ENCODE measurements at places on chromosomes 3 and 15.

DNA sequence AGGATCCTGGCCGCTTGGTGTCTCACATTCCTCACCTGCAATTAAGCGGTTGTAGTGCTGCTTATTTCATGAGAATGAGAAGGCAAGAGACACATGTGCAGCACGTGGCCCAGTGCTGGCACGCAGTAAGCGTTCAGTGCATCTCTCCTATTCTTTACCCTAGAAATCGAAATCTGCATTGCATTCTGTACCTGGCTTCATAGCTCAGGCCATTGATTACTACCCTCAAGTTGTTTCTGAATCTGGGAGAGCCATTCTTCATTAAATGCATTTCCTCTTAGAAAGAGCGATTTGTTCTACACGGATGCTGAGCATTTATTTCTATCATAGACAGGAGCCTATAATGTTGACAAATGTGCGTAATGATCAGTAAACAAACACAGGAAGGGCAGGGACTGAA, 168.9 kb downstream of the MAGI1 start:
- DNase-seq, result no peak

- no peak for DNase-seq
Measured at GRCh38 chr3:119880966-119881365, 99.1 kb downstream of the NR1I2 start.

DNA sequence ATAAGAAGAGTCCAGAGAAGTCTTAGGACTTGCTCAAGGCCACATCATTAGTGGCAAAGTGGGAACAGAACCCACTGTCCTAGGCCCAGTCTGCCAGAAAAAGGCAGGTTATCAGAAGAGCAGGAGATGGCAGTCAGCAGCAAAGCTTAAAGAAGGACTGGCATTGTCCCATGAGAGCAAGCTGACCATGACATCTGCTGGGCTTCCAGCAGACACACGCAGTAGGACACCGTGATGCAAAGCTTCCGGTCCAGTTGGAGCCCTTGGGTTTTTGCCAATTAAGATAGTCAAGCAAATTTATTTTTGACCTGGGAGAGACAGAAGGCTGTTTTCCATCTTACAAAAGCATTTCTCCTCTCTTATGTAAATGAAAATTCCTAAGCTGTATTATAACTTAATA, 42.1 kb downstream of the ZBTB38 start:
- no peak for DNase-seq

DNA sequence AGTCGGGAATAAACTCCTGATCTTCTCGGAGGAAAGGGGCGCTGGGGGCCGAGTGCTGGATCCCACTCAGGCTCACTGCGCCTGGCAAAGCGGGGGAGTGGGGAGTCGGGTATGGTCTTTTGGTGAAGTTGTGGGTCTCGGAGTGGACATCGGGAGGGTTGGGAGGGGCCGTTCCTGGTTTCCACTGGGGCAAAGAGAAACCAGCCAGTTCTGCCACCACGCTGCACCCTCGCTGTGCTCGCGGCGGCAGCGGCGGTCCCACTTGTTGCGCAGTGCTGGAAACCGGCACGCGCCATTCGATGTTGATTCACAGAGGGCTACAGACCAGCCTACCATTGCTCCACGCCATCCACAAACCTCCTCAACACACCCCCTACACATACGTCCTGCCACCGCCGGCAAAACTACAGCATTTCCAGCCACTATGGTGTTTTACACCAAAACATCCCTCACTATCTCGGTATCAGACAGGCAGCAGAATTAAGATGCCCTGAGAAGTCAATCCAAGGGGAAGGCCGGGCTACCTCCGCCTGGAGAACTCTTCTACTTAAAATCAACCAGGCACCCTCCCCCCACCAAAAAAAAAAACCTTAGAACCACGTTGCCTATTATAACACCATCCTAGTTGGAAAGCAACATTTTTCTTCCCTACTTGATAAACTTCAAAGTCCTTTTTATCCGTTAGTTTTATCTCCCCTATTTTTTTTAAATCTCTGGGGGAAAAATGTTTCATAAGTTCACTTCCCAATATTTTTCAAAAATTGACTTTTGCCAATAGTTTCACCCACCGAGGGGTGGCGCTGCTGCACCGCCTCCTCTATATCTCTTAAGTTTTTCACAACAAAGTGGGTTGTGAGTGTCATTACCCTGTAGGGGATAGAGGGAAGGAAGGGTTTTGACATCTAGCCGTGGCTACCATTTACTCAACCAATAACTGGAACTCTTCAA, 3.6 kb downstream of the BCL6 start:
- peak; percentile 49 for DNase-seq

DNA sequence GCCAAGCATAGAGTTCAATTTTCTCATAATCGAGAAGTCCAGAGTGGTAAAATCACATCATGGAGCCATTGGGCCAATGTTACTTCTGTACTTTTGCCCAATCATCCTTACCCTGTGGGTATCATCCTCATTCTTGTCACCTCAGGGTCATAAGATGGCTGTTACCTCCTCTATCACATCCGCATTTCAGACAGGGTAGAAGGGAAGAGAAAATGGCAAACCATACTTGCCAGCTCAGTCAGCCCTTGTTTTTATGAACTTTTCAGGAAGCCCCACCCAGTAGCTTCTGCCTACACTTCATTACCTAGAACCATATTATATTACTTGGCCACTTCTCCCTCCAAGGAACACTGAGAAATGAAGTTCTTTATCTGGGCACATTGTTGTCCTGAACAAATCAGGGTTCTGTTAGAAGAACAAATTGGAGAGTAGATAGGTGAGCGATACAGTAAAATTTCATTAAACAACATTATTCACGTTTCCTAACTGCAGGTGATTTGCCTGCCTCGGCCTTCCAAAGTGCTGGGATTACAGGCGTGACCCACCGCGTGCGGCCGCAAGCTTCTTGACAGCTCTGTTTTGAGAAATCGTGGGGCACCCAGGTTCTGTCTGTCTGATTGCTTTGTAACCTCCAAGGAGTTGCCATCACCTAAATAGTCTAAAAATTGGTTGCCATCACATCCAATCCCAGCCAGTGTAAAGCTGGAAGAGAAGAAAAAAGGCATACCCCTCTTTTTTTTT, 34.5 kb upstream of the RPN1 start:
- no peak for DNase-seq

DNA sequence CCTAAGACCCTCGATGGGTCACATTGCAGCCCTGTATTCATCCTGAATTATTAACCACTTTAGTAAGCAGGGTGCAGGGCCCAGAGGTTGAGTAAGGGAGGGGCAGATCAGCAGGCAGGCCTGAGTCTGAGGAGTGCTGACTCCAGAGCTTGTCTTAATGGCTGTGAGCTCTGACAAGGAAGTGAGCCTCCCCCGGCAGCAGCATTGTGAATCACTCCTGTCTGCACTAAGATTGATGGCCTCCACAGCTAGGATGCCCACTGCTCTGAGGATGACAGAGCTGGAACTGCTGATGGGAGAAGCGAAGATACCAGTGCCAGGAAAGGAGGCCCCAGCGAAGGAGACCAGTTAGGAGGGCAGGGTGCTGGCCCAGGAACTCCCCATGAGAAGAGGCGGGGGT, 46.5 kb upstream of the CCDC174 start:
- peak; percentile 53 for DNase-seq

DNA sequence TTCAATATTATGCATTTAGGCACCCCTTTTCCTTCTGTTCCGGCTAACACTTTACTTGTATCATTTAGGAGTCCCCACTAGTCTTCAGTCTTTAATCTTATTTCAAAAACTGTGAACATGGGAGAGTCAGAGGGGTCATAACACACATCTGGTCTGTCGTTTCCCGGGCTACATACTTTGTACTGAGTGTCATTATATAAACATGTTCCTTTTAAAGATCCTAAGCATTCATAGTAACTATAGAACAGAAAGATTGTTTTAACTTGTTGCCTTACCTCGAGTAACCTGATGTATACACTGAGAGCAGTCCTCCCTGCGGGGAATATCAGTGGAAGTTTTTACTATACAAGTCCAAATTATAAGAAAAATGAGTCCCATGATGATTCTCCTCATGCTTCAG, 78.2 kb upstream of the VEPH1 start:
- DNase-seq, result no peak

GRCh38 chr15:73950479-73950830, 24.2 kb downstream of the LOXL1 start:
- no peak for DNase-seq

DNA sequence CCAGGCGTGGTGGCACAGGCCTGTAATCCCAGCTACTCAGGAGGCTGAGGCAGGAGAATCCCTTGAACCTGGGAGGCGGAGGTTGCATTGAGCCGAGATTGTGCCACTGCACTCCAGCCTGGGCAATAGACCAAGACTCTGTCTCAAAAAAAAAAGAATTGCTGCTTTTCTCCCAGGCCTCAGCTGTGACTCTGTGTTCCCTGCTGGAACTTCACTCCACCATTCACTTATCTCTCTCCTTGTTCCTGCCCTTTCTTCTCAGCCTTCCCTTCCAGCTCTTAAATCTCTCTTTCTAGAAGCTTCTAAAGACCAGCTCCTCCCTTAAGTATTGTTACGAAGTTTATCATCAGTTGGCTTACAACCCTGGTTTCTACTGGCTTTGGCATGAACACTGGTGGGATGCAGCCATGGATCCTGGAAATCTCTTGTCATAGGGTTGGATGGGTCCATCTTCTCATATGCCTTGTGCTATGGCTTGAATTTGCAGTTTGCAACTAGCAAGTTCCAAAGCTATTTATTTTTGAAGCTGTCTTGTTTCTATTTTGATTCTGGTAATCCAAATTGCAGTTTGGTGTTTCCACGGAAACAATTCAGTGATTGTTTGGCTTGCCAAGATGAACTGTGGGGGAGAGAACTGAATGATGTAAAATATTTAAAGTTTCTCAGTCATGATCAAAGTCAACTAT, 10.5 kb downstream of the C3orf62 start:
- no peak for DNase-seq

DNA sequence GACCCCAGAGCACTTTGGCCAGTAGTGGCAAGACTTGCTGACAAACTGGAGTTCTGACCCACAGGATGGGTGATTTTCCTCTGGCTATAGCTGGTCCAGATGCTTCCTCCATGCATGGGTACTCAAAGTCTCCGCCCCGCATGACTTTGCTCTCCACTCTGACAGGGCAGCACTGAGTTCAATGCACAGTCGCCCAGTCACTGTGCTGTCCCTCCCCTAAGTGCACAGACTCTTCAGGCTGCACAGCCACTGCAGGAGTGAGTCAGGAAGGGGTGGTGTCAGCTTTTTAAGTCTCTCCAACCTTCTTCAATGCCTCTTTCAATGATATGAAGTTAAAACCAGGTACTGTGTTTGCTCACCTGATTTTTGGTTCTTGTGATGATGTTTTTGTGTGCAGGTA, 17.8 kb downstream of the TEX9 start:
- DNase-seq, result no peak

DNA sequence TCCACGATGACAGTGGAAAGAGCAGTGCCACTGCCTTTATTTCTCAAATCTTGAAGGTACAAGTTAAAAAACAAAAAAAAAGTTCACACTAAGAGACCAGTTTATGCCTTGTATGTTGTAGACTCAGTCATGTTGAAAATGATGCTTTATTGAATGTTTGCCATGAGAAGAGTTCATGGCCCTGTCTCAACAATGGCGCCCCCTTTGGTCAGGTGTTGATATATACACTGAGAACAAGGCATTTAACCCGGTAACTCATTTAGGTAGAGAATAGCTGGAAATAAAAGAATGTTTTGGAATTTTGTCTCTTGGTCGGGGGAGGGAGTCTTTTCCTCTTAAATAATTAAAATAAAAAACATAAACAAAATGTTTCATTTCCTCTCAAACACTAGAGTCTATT, 145.6 kb upstream of the SLC2A2 start:
- DNase-seq, result no peak

DNA sequence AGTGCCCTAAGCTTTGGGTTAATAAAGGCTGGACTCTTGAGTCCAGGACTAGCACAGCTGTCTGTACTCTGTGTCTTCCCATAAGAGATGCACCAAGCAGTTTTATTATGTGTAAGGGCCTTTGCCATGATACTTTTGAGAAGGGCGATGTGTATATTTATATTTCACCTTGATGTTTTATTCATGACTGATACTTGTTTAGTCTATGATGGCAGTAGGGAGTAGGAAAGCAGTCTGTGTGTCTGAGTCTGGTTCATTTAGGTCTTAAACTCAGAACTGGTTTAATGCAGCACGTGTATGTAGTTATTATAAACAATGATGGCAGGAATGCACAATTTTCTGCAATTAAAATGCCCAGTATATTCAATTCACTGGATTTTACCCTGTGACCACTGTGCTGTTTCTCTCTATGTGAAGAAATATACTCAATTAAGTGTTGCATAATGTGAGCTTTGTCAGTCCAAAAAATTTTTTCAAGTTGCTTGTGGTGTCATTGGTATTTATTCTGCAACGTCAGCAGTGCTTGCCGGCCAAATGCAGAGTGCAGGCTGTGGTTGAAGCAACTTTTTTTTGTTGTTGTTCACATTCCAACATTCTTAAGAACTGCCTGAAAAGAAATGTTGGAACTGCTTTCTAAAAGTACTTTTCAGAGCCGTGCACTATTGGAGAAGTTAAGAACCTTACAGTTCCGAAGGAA, 423.7 kb upstream of the SEMA6D start:
- DNase-seq, result peak; percentile 18

DNA sequence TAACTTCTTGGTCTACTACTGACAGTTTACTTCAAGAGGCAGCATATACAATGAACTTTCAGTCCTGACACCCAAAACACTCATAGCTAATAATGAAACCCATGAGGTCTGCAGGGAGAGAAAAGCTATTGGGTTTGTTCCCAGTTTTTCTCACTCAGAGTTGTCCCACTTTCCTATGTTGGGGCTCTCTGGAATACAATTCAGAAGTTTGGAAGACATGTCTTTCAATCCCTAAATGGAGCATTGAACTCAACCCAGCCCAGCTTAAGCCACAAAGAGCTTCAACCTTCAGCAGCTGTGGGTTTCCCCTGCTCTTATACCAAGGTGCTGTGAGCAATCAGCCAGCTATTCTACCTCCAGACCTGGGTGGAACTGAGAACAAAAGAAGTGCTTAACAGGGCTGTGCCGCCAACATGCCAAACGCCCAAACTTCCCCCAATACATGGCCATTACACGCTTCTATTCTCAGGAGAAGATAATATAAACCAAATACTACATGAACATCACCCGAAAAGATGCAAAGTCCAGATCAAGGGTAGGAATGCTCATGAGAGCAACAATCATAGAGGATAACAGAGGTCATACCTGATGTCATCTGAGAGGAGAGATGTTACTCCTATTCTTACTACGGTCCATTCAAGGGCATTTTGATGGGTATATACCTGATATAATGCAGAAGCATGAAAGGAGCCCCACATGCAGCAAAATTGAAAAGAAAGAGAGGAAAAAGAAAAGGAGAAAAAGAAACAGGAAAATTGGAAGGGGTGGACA, 131.2 kb upstream of the TGFBR2 start:
- no peak for DNase-seq
